ENCODE measurements at places on chromosomes 12 and 14.

DNA sequence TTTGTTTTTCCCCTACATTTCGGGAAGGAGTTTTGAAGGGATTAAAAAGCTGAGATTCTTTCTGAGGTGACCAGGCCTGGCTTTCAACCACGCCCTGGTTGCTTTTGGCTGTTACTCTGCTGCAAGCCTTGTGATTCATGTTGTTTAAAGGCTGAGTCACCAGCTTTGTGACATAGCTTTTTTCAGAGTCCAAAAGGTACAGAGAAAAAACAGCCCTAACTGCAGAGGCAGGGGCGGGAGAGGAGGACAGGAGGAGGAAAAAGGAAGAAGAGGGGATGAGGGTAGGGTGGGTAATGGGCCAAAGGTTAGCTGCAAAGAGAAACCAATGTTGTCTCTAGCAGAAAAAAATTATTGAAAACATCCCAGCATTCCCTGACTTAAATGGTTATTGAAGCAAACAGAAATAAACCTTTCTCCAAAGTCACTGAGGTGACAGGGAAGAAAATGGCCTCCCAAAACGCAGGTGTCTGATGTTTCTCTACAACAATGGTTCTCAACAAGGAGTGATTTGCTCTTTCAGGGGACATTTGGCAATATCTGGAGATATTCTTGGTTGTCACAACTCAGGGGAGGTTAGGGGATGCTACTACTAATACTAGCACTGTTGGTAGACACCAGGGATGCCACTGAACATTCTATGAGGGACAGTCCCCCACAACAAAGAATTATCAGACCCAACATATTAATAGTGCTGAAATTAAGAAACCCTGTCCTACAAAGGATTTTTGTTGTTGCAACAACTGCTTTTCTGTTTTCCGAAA is 2.1 kb upstream of the UBC start:
- no peak for DNase-seq

- DNase-seq, result no peak
Measured at GRCh38 chr12:24773996-24774395, 174.9 kb downstream of the BCAT1 start.

DNA sequence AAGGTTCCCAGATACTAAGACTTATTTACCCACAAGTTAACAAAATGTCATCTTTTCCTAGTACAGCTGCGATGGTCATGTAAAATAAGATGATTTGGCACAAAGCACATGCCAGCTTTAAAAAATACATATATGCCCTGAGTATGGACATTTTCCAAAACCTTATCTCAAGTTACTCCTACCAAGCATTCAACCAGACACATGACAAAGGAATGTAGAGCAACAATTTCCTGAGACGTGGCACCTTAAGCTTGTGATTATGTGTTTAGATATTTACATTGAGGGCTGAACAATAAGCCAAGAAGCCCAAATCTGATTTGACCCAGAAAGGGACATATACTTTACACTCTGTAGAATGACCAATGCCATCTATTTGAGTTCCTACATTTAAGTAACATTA is 24.5 kb upstream of the OVCH1 start:
- no peak for DNase-seq

DNA sequence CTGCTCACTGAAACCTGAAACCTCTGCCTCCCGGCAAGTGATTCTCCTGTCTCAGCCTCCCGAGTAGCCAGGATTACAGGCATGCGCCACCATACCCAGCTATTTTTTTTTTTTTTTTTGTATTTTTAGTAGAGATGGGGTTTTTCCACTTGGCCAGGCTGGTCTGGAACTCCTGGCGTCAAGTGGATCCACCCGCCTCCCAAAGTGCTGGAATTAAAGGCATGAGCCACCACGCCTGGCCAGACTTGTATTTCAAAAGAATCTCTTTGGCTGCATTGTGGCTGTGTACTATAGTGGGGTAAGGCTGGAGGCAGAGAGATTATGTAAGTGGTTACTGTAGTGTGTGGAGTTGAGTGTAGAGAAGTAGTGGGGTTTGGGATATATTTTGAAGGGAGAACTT is 35.1 kb downstream of the TRHDE start:
- DNase-seq, result no peak

DNA sequence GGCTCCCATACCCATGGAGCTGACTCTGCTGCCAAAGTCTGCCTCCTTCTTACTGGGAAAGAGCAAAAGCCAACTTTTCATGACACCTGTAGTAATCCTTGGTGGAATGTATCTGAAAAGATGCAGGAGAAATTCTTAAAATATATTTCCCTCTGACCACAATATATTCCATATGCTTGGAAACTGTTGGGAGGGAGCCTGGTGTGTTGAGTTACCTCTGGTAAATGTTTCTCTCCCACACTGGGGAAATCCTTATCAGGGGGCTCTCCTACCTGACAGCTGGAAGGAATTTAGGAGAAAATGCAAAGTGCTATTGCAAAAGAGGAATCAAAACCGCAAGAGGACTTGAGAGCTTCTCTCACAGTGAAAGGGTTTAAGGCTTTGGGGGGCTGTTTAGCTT is 139.4 kb downstream of the TBX5 start:
- no peak for DNase-seq

GRCh38 chr12:110269622-110270124 is 11.4 kb upstream of the ATP2A2 start:
- no peak for DNase-seq

DNA sequence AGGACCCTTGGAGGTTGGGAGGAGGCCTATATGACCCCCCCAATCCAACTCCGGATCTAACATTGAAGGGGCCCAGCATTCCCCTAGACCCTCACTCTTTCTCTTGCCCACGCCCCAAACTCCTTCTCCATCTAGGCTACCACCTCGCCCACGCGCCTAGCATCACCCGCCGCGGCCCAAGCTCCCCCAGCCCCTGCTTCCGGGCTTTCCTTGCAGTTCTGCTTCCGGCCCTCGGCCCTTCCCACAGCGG is 445 bp downstream of the CERS5 start:
- no peak for DNase-seq

DNA sequence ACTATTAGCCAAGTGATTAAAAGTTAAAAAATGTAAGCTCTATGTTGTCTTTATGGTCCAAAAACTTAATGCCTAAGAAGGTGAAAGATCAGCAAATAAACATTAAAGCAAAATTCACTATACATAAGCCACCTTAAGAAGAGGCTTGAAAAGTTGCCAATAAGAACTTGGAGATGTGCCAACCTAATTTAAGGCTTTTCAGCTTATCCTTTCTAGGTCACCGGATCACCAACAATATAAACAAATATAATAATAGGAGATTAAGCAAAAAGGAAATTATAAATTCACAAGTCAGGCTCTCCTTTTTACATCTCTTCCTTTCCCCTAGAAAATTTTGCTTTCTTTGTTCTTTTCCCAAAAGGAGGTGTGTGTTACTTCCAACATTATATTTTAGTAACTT is 30.9 kb downstream of the SLC2A3 start:
- no peak for DNase-seq

- no peak for DNase-seq
Measured at GRCh38 chr14:21534576-21534975, 8.4 kb upstream of the SALL2 start.

DNA sequence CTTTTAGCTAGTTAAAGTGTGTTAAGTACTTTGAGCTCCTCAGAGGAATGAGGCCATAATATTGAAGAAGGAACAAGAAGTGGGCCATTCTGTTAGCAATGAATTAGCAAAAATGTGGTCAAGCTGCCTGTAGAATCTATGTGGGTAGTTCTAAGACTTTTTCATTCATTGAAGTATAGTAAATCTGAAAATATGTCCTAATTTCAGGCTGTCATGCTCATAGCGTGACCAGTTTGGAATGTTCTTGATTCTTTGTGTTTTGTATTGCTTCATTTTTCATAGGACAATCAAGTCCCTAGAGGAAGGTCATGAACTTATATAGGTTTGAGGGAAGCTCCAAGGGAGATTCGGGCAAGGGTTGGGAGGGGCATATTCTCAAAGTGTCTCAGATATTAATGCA is 11.4 kb downstream of the ATP23 start:
- no peak for DNase-seq

DNA sequence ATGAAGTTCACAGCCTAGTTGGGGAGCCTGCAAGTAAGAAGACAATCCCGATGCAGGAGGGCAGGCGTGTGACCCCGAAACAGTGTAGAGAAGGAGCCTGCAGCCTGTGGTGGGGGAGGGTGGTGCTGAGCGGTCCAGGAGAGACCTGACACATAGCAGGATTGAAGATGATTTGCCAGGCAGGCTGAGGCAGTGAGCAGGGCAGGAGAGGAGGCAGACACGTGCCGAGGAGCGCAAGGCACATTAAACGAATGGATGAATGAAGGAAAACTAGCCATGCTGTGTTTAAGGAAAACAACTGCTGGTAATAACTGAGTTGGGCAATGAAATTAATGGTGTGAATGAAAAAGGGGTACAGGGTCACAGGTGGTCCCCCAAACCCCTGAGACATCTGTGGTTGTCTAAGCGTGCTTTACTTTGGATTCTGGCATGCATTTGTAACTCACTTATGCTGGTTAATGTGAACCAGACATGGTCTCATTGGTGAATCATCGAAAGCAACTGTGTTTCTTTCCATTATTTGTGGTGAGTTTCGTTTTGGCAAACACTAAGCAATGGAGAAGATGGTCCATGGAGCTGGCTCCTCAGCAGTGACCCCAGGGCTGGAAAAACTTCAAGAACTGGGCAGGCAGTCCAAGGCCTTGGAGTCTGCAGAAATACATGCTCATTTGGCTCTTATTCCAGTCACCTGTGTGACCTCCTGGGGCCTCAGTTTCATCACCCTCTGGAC is 96.9 kb upstream of the EVL start:
- no peak for DNase-seq

DNA sequence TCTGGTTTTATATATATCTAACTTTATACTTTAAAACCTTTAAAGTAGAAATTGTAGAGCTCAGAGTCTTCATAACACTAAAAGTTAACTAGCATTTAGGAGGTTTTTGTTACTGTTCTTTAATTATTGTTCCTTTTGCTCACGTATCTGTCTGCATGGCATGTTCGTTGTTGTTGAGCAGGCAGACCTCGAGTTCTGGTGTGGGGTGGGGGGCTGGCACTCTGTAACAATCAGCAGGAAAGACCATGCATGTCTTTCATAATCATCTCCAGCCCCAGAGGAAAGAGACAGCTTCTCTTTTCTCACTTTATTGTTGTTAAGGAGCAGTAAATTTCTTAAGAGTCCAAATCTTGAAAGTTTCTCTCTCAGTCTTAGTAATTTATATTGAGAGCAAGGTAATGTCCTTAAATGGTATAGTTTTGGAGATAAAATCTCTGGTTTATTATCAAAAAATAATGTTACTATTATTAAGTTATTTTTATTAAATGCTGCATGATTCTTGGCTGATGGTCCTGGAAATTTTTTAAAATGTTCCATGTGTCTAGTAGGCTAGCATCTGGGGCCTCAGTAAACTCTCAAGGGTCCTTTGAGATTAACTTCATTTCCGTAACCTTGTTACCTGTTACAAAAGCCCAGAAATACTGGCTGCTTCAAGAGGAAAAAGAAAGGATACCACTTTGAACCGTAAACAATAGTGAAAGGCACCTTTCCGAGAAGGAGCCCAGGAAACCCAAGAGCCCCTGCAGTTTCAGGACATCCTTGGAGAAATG is 30.3 kb downstream of the CKB start:
- no peak for DNase-seq

GRCh38 chr12:109462868-109463692 is 14.0 kb downstream of the KCTD10 start:
- DNase-seq, result no peak

GRCh38 chr14:64506721-64507120 is 2.2 kb downstream of the ZBTB1 start:
- DNase-seq, result no peak

- DNase-seq, result no peak
Measured at GRCh38 chr14:100733152-100733850, 6.6 kb downstream of the DLK1 start.

DNA sequence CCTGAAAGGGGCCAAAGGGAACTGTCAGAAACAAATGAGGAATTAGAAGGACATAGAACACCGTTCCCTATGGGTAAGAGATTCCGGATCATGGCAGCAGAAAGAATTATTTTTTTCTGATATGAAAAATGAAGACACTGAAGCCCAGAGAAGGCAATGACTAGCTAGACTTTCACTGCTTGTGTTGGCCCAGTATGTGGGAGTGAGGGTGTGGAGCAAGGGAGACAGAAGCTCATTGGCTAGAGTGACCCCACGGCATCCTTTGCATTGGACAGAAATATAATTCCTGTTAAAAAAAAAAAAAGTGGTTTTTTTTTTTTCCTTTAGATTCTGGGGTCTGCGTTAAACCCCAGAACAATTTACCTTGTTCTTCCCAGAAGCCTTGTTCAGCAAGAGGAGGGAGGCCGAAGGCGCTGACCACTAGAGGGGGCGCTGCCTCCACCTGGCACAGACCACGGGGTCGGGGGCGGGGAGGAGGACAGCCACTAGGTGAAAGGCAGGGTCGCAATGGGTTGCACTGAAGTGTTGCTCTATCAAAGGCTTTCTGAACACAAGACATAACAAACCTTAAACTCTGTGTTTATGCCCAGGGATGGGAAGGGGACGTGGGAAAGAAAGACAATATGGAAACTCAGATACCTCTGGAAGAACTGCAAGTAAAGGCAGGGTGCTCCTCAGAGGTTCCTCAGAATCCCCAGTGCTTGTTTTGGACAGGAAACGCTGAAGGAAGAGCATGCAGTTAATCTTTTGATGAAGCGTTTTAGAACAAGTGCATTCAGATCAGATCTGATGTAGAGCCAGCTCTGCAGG is 156.8 kb downstream of the KCNA5 start:
- DNase-seq, result no peak

GRCh38 chr12:109919456-109919855 is 19.4 kb downstream of the TCHP start:
- DNase-seq, result no peak

DNA sequence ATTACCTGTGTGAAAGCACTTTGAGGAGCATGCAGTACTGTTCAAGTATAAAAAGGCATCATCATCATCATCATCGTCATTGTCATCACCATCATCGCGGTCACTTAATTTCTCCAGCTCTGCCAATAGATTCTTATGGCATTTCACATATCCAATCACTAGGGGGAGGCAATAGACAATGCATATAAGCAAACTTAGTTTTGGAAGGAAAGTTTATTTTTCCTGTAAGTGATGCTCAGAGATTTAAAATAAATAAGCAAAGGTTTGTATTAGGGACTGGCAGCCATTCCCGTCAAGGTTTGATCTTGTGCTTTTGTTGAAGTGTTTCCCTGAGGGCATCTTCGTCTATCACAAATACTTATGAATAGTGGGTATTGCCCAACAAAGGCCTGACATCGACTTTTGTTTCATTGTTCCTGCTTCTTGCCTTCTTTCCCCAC is 127.4 kb downstream of the KTN1 start:
- no peak for DNase-seq

- DNase-seq, result no peak
Measured at GRCh38 chr14:48849741-48850322, 736.3 kb downstream of the RPS29 start.

DNA sequence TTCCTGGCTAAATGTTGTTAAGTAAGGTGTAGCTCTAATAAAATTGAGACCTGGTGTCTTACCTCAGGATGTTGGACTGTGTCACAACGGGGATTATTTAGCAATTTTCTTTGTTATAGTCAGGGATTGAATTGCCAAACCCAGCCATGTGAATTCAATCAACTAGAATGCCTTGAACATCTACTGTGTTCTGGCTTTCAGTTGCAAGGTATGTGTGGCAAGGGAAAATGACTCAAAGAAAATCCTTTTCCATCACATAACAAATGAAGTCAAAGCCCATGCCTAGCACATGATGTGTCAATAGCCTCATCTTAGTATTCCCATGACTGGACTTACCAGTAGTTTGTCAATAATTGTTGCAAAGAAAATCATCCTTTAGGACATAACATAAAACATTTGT is 519.8 kb upstream of the FLRT2 start:
- DNase-seq, result no peak

- DNase-seq, result no peak
Measured at GRCh38 chr14:55302367-55303124, 31.3 kb downstream of the FBXO34 start.

GRCh38 chr12:96989916-96990315 is 82.9 kb downstream of the NEDD1 start:
- no peak for DNase-seq

Data from DMS 273 treated with DMSO at 0.1 percent for 48 hours (cell line).